ENCODE measurements at places on chromosomes 1 and 21.

- DNase-seq, result no peak
Observed at GRCh38 chr1:205545001-205545919, 40.8 kb downstream of the CDK18 start.

GRCh38 chr1:93056214-93056613, 22.9 kb upstream of the MTF2 start:
- DNase-seq, result no peak

DNA sequence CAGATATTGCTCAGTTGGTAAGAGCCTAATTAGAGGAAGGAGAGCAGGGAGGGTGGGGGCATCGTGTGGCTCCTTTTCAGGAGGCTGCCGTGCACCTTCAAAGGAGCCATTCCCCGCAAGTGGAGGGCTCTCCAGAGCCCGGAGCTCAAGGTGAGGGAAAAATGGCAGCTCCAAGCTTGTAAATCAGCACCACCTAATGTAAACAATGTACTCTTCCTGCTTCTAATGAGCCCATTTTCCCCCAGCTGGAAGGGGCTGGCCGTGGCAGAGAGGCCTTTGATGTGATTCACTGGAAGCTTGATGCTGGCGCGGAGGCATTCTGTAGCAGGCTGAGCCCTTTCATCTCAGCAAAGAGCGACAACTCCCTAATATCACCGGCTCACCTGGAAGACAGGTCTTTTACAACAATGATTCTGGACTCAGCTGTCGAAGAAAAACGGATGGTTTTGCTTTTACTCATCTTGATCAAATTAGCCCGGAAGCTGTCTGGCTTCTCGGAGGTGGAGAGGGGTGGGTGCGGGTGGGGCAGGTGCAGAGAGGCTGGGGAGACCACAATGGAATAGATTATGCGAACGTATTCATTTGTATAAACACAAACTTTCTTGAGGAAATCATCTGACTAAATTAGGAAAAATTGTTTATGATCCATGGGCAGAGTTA, 112.5 kb downstream of the RRAGC start:
- no peak for DNase-seq

DNA sequence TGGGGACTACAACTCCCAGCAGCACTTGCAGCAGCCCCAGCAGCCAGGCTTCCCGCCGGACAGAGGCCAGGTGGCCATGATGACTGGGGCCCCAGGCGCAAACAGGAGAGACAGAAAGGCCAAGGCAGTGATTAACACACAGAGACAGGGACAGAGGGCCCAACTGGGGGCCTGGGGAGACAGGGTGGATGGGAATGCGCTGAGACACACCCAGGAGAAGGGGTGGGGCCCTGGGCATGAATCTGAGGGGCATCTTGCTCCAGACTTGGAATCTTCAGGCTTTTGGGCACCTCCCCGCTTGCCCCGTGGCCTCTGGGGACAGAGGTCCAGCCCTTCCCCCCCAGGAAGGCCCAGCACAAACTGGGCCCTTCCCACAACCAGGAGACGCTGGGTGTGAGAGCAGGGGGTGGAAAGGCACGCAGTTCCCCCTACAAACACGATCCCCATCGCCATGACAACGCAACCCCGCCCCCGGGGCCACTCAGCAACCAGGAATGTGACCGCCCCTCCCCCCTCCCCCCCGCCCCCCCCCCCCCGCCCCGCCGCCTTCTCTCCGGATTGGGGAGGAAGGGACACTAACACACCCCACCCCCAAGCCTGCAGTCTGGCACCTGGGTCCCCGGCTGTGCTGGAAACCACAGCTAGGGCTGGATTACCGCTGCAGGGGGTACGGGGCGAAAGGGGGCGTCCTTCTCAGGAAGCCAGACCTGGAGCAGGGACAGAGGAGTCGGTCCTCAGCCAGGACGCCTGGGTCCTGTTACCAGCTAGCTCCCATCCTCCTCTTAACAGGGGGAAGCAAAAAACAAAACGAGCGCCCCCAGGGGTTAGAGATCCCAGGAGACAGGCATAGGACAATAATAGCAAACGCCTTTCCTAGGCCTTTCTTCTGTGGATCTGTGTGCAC, 4.5 kb downstream of the HDGF start:
- peak; percentile 79 for DNase-seq

DNA sequence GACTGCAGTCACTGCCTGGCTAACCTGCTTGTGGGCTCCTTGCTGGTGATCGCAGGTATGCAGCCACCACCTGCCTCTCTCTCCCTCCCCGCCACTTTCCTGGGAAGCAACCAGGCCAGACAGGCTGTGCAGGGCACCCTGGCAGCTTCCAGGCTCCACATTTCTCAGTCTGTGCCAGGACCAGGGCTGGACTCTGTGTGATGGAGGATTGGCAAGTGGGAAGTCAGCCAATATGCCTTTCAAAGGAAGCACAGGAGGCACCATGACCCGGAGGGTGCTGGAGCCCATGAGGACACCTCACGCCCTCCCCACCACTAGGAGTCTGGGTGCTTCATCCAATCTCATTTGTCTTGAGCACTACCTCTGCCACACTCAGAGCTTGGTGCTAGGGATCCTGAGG, 15.8 kb upstream of the DISP3 start:
- DNase-seq, result no peak

GRCh38 chr21:32702702-32703101, 25.1 kb downstream of the SYNJ1 start:
- DNase-seq, result no peak

DNA sequence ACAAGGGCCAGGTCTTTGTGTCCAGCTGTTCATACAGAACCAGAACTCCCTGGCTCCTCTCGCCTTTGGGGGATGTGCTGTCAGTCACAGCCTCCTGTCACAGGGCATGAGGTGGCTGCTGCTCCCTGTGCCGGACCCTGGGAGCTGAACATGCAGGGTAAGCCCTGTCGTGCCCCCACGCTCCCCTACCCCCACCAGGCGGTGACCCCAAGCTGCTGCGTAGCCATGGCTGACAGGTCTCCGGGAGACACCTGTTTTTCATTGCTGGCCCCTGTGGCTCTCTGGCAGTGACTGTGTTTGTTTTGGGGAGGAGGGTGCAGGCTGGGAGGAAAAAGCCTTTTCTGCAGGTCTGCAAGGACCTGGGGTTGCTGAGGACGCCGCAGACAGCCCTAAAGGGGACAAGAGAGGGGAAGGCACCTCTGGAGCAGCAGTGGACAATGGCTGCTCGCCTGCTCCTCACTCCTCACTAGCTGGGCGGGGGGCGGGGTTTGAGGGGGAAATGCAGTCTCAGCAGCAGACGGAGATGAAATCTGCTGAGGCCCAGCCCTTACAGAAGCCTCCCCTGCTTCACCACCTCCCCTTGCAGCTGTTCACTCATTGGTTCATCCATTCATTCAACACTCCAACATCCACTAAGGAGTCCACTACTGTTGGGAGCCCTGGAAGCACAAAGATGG, 81.4 kb downstream of the TRABD2B start:
- DNase-seq, result no peak

- no peak for DNase-seq
Observed at GRCh38 chr1:226813671-226814591, 56.5 kb upstream of the PSEN2 start.

DNA sequence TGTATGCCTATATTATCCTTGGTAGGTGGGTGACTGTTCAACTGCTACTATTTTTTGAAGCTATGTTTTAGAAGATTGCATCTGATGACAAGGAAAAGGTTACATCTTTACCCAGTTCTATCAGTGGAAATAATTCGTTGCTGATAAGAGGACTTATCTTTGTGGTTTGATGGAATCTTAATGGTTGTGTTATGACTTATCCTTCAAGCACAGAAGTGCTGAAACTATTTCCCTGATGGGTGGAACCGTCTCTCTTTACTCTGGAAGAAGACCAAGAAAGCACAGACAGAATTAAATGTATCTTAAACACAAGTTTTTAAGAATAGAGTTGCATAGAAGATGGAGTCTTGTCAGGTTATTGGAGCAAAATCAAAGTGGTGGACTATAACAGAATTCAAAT, 437.7 kb upstream of the KAZN start:
- no peak for DNase-seq

GRCh38 chr1:46807046-46807972, 8.5 kb downstream of the CYP4B1 start:
- DNase-seq, result no peak

- no peak for DNase-seq
Observed at GRCh38 chr1:71233645-71234044, 152.8 kb upstream of the ZRANB2 start.

DNA sequence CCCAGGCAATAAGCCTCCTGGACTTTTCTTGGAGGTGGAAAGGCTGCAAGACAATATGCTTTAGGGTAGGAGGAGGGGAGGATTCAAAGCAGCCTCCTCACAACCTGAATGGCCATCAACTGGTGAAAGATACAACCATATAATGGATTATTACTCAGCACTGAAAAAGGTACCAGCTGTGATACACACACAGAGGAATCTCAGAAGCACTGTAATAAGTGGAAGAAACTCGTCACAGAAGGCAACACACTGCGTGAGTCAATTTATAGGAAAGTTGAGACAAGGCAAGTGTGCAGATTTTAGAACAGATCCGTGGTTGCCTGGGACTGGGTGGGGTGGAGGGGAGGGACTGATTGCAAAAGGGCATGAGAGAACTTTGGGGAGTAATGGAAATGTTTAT, 64.9 kb upstream of the ZBTB40 start:
- DNase-seq, result no peak

GRCh38 chr1:51569284-51570062, 47.4 kb upstream of the OSBPL9 start:
- DNase-seq, result peak; percentile 50

DNA sequence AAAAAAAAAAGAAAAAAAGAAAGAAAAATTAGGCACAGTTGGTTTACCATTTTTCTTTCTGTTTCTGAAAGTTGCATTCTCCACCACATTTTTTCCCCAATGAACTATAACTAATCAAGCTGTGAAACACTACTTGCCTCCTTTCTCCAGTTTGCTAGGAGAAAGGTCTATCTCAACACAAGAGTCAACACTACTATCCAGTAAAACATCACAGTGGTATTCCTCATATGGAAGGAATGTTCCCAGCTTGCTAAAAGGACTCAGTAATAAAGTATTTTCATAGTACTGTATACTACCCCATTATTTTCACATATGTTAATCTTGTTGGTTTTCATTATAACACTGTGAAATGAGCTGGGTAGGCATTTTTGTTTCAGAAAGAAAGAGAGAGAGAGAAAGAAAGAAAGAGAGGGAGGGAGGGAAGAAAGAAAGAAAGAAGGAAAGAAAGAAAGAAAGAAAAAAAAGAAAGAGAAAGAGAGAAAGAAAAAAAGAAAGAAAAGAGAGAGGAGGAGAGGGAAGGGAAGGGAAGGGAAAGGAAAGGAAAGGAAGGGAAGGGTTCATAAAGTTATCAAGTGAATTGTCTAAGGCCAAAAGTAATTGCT, 7.9 kb downstream of the PTGER3 start:
- no peak for DNase-seq

DNA sequence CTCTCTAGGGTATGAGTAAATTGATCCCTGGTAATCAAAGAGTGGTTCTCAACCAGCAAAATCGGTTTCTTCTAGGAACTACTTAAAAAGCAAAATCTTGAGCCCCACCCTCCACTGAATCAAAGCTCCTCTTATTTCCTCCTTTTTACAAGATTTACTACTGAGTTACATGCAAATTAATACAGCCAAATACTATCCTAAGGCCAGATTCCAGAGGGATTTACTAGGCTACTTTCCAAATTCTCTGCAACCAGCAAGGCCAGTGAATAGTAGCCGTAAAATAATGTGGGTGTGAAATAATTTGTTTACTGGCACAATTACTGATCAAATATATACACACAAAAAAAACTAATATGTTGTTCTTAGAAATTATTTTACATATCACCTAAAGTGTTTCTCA, 1583.8 kb downstream of the NCAM2 start:
- no peak for DNase-seq

- DNase-seq, result no peak
Observed at GRCh38 chr1:50724626-50725286, 235.3 kb downstream of the FAF1 start.

- DNase-seq, result peak; percentile 76
Observed at GRCh38 chr1:42730988-42731387, 9.0 kb downstream of the CLDN19 start.

GRCh38 chr1:9065213-9065751, 4.2 kb downstream of the SLC2A5 start:
- DNase-seq, result no peak

DNA sequence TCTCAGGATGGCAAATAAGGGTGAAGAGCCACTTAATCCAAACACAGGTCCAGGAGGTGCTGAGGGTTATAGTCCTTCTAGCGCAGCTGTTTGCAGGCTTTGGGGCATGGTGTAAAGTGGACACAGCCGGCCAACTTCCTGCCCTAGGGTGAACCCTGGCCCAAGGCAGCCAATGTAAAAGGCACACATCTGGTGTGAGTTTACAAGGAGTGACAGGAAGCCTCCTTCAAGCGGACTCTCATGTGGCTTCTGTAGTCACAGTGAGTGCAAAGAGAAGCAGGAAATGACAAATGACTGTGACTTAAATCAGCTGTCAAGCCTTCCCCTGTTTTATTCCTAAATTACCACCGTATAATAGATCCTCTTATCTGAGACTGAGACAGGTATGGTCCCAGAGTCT, 213.0 kb downstream of the CRB1 start:
- peak; percentile 29 for DNase-seq

GRCh38 chr1:94951509-94952208, 24.7 kb upstream of the CNN3 start:
- no peak for DNase-seq

DNA sequence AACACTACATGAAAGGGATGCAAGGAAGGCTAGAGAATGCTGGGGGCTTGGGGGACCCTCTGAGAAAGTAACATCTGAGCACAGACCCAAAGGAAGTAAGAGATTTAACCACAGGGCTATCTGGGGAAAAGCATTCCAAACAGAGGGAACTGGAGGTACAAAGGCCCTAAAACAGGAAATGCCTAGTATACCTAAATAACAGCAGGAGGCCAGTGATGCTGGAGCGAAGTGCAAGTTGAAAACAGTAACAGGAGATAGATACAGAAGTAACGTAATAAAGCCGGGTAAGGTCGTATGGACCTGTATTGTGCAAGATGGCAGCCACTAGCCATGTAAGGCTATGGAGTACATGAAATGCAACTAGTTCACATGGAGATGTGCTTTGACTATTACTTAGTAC, 52.1 kb downstream of the CD34 start:
- DNase-seq, result no peak

DNA sequence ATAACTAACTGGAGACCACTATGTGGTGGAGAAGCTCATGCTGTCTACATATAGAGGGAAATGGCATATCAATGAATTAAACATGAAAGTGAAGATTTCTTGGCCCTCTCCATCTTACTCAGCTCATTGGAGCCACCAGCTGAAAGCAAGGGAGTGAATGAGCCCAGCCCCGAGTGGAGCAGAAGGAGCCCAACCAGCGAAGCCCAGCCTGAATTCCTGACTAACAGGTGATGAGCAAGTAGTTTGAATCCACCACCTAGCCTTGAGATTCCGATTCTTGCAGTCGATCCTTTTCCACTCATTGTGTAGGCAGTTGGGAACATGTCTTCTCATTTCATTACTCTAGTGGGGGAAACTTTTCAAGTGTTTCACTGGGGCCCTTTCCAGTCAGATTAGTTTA, 18.6 kb upstream of the ST6GALNAC3 start:
- DNase-seq, result no peak

All from stimulated activated CD8-positive, alpha-beta memory T cell treated with anti-CD3 and anti-CD28 coated beads, Interleukin-4, amount 100 ng/mL, for 48 hours (primary cell).